Stimulated activated CD8-positive, alpha-beta memory T cell treated with anti-CD3 and anti-CD28 coated beads, Interleukin-4, amount 100 ng/mL, for 4 hours (primary cell): ENCODE measurements at places on chromosomes 1 and 21.
A peak's percentile ranks its signal among the peaks of the same experiment; 100 is the strongest.

DNA sequence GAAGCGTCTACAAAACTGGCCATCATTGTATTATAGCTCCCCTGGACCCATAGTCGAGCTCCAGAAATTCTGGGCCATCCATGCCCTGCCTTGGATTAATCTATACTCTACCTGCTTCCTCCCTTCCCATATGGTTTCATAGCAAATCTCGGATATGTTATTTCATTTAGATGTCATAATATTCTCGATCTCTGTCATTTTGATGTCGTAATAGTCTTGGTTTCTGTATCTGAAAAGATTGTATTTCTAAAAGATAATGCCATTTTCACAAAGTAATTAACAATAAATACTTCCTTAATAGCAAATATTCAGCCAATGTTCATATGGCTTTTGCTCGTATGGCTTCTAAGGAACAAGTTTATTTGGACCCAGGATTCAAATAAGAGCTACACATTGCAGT lies 35.1 kb downstream of the DIP2A start:
- no peak for DNase-seq

DNA sequence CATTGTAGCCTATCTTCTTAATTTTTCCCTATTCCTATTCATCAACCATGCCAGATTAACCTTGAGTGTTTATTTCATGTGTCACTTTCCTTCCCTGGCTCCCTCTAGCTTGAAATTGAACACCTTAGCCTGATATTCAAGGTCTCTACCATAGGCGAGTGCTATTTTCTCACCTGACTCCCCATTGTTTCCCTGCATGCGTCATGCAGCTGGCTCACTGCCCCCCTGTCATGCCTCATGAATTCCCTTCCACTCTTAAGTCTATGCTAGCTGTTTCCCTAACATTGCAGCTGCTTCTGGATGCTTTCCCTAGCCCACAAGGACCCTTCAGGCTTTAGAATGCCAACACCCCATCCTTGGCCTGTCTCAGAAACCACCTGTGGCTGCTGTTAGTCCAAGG lies 56.7 kb upstream of the CD1D start:
- no peak for DNase-seq

DNA sequence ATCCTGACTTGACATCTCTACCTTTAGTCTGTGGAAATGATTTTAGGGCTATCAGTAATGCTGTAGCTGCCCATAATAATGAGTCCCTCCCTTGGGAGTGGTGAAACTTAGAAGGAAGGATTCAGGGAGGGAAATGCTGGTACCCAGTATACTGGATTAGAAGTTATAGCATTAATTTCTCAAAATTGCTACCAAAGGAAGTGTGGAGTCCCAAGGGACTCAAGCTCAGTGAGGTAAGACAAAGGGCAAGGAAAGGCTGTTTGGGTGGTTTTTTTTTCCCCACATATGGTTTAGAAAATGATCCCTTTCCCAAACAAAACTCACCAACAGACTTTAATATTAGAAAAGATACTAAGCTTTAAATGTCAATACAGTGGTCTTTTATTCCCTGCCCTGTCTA lies 99.9 kb downstream of the CD247 start:
- DNase-seq, result no peak

DNA sequence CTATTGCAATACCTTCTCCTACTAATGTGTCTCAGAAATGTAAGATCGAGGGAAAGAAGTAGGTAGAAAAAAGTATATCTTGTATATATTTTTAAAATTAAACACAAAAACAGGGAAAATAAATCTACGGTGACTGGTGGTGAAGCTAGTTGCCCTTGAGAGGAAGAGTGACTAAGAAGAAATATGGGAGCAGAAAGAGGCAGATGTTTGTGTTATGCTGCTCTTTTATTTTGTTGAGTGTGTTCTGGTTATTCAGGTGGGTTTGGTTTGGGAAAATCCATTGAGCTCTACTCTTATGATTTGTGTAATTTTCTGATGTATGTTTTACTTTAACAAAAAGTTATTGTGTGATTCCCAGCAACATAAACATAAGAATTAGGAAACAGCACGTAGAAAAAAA lies 444.9 kb upstream of the B3GALT2 start:
- DNase-seq, result no peak

DNA sequence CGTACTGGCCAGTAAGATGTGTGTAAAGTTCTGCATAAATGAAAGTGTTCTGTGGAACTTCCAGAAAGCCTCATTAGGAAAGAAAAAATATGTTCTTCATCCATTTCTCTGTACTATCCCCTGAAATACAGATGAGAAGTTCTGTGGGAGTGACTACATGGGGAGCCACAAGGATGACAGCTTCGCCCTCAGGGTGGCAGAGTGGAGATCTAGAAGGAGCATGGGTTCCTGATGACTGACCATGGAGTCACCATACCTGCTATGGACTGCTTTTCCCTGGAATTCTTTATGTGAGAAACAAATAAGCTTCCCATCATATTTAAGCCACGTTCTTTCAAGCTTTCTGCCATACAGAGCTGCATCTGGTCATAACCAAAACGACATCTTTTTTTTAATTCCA lies 113.9 kb upstream of the RGS1 start:
- DNase-seq, result no peak

GRCh38 chr1:169108223-169108622 lies 1.7 kb downstream of the ATP1B1 start:
- no peak for DNase-seq

- no peak for DNase-seq
Measured at GRCh38 chr1:24252185-24252780, 65.2 kb upstream of the IFNLR1 start.

DNA sequence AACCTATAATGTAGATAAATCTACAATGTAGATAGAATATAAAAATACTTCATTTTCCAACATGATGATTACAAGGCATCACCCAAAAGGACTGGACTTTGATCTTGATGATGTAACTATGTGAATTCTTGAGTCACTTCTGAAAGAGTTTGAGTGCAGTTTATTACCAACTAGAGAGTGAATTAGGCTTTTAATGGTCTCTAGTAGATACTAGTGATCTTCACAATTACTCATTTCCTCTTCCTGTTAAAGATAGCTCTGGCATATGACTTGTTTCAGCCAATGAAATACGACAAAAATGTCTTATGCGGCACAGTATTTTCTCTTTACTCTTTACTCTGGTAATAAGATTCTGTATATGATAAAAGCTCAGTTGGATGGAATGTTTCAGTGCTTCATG lies 1588.1 kb upstream of the B3GALT2 start:
- no peak for DNase-seq

GRCh38 chr1:227120826-227121225 lies 180.7 kb downstream of the COQ8A start:
- DNase-seq, result no peak

DNA sequence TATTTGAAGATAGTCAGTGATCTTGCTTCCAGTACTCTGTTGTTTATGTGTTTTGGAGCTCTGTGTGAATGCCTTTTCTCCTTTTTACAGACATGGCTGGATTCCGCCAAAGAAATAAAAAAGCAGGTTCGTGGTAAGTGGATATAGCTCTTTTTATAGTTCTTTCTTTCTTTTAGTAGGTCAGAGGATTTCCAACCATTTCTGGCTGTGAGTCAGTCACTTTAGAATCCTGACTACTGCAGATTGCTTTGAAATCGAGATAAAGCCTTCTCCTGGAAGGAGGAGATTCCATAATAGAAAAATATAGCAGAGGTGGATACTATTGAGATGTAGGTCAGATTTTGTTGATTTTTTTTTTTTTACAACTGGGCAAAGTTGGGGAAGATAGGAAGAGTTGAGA lies 97.4 kb downstream of the EPB41 start:
- no peak for DNase-seq

- DNase-seq, result no peak
Measured at GRCh38 chr1:114589122-114589521, 7.7 kb upstream of the BCAS2 start.

DNA sequence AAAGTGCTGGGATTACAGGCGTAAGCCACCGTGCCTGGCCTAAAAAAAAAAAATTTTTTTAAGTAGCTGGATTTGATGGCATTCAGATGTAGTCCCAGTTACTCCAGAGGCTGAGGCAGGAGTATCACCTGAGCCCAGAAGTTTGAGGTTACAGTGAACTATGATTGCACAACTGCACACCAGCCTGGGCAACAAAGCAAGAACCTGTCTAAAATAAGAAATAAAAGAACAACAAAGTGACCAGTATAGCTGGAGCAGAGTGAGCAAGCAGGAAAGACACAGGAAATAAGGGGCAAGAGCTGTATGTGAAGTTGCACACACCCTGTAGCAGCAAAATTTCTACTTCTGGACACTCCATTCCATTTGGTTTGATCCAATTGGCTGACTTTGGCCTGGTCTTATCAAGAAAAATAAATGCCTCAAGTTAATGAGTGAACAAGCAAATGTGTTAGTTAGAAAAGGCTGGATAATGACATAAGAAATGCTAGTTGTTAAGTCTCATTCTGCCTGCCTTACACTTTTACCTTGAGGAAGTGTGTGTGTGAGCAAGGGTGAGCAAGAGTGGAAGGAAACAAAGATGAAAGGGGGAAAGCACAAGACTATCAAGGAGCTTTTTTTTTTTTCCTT lies 7.9 kb downstream of the ATP5IF1 start:
- no peak for DNase-seq

DNA sequence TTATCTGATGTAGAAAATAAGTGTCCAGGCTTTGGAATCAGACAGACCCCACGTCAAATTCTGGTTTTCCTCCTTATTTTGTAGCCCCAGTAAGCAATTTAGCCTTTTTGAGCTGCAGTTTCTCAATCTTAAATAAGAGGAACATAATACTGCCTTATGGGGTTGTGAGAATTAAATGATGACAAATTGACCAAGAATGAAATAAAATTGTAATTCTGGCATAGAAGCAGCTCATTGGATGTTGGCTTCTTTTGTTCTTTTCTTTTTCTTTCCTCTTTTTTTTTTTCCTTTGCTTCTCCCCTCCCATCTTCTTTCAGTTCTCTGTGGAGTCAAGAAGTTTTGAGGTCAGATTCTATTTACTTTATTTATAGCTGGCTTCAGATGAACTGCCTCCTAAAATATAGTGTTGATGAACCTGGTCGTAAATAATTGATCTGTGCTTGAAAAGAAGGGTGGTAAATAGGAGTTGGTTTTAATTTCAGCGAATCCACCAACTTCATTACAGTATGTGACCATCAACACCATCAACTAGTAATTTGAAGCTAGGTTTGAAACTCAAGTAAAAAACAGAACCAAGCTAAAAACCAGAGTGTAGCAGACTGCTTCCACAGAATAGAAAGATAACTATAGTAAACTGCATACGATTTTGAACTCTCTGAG lies 81.1 kb downstream of the CACHD1 start:
- DNase-seq, result no peak

GRCh38 chr1:97942161-97943123 lies 21.6 kb upstream of the DPYD start:
- no peak for DNase-seq

DNA sequence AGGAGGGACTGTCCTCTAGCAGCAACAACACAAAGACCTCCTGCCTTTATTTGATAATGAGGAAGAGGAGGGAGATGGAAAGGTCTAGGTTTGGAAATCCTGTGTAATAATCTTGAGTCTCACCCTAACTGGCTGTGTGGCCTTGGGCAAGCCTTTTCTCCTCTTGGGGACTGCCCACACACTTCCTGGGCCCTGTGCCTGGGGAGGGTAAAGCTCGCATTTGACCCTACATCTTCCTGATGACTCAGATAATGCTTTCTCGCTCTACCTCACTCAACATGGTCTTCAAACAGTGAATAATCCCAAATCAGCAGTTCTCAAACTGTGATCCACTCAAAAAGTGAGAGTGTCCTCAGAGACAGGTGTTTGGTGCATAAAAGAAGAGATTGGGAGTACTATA lies 81.2 kb downstream of the VWA5B1 start:
- no peak for DNase-seq

DNA sequence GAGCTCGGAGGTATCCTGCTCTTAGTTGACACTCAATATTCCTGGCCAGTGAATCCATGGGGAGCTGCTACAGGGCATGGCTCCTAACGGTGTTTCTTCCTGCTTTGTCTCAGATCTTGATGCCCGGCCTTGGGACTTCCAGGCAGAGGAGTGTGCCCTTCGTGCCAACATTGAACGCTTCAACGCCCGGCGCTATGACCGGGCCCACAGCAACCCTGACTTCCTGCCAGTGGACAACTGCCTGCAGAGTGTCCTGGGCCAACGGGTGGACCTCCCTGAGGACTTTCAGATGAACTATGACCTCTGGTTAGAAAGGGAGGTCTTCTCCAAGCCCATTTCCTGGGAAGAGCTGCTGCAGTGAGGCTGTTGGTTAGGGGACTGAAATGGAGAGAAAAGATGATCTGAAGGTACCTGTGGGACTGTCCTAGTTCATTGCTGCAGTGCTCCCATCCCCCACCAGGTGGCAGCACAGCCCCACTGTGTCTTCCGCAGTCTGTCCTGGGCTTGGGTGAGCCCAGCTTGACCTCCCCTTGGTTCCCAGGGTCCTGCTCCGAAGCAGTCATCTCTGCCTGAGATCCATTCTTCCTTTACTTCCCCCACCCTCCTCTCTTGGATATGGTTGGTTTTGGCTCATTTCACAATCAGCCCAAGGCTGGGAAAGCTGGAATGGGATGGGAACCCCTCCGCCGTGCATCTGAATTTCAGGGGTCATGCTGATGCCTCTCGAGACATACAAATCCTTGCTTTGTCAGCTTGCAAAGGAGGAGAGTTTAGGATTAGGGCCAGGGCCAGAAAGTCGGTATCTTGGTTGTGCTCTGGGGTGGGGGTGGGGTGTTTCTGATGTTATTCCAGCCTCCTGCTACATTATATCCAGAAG lies 16.7 kb downstream of the ALX3 start:
- DNase-seq, result peak; percentile 54

- no peak for DNase-seq
Measured at GRCh38 chr1:83849191-83850061, 149.5 kb downstream of the TTLL7 start.

DNA sequence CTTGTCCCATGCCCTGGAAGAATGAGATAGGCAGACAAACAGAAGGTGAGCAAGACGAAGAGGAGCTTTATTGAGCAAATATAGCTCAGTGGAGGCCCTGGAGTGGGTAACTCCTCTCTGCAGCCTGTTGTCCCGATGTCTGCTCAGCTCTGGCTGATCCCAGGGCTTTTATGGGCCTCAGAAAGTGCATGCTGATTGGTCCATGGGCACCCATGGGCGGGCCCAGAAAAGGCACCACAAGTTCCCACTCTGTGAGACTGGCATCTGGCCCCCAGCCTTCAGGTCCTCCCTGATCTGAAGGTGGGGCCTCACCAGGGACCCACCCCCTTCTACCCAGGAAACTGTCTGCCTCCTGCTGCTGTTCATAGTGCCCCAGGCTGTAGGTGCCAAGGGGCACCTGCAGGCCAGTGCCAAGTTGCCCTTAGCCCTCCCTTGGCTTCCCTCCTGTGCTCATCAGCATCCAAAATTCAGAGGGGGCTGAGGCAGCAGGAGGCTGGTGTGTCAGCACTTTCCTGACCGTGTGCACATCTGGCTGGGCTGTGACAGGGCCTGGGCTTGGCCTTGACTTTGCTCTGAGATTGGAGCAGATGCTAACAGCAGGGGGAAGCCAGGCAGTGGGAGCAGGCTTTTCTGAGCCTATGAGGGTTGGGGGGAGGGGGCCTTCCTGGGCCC lies 35.4 kb downstream of the ACTL8 start:
- DNase-seq, result no peak
